ENCODE measurements at places on chromosomes 5 and 9.

- no peak for DNase-seq
Measured at GRCh38 chr5:179326122-179326927, 18.9 kb downstream of the ADAMTS2 start.

- no peak for DNase-seq
Measured at GRCh38 chr5:160621526-160621925, 199.9 kb downstream of the PTTG1 start.

- DNase-seq, result no peak
Measured at GRCh38 chr5:109784687-109785086, 95.0 kb downstream of the MAN2A1 start.

DNA sequence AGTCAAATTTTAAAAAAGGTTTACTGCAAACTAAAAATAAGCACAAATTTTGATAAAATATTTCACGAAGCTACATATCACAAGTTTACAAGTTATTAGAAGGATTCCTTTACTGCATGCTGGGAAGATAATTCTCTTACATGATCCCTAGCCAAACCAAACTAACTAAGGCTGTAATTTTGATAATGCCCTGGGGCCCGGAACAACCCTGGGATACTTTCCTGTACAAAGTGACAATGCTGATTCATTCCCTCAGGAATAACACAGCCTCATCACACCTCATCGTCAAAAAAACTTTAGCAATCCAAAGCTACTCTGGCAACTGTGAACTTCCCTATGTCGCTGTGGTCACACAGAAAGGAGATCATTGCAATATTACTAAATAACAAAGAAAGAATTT is 402.9 kb downstream of the RAB3C start:
- DNase-seq, result no peak

GRCh38 chr5:96566833-96567587 is 95.2 kb upstream of the CAST start:
- no peak for DNase-seq

Data from endothelial cell (in vitro differentiated cells).